Breast epithelium (tissue), 4 donors: ENCODE measurements at places on chromosomes 7 and 10. TPM values are rescaled to one million over a fixed set of nuclear protein-coding genes. Genes with fewer than 3 reads are reported as not detected.

DNA sequence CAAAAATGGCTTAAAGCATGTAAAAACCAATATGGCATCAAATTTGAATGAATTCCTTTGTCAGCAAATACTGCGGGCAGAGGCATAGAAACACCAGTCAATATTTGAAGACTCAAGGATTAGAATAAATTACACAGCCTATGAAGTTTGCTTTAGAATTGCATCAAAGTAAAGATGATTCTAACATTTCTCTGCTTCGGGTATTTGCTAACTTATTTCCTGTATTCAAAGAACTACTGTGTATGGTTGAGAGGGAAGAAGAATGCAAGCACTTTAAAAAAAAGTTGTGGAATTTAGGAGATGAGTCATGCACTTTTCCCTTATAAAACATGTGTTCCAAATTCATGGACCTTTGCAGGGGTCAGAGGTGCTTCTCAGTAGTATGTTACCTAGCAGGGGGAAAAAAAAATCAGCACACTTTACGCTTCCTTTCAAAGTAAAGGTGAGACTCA lies 90.1 kb downstream of the PIP4K2A start:
- peak overlapping the region; percentile 15 for H3K27ac ChIP-seq
- H3K4me3 ChIP-seq = no peak overlapping the region
- DNase-seq = no peak
- no peaks in the 10 kb centered on the region for H3K4me1 ChIP-seq

- H3K4me3 ChIP-seq = no peak overlapping the region
- DNase-seq = no peak
- H3K4me1 ChIP-seq = no peaks in the 10 kb centered on the region
- no peaks in the 10 kb centered on the region for H3K36me3 ChIP-seq
- H3K27ac ChIP-seq = no peak overlapping the region
- H3K27me3 ChIP-seq = peaks cover 3% of the 10 kb centered on the region
Measured at GRCh38 chr10:49282879-49283341, 16.1 kb upstream of the C10orf71 start.

- no peaks in the 10 kb centered on the region for H3K36me3 ChIP-seq
- H3K4me1 ChIP-seq = no peaks in the 10 kb centered on the region
- H3K4me3 ChIP-seq = no peak overlapping the region
- H3K27ac ChIP-seq = no peak overlapping the region
- H3K27me3 ChIP-seq = no peaks in the 10 kb centered on the region
Measured at GRCh38 chr10:36676321-36676720, 449.1 kb upstream of the ANKRD30A start.

DNA sequence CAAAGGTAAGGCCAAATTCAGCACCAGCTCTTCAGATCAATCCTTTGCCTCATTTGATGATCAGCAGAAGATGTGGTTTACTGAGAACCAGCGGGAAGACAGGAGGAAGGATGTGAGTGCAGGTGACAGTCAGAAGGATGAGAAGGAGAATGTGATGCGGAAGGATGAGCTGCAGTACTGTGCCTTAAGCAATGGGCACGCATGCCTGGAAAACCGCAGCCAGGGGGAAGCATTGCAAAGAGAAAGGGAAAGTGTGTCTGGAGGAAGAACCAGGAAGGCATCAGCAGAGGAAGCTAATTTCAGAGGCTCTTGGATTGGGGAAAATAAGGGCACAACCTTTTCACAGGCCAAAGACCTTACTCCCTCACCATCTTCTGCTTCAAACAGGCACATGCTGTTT lies 25.7 kb downstream of the C10orf71 start:
- H3K4me1 ChIP-seq = no peaks in the 10 kb centered on the region
- no peaks in the 10 kb centered on the region for H3K27me3 ChIP-seq
- H3K4me3 ChIP-seq = no peak overlapping the region

- DNase-seq = no peak
- no peak overlapping the region for H3K27ac ChIP-seq
- no peak overlapping the region for H3K4me3 ChIP-seq
Measured at GRCh38 chr7:149616898-149617297, 119.3 kb upstream of the ZNF746 start.

DNA sequence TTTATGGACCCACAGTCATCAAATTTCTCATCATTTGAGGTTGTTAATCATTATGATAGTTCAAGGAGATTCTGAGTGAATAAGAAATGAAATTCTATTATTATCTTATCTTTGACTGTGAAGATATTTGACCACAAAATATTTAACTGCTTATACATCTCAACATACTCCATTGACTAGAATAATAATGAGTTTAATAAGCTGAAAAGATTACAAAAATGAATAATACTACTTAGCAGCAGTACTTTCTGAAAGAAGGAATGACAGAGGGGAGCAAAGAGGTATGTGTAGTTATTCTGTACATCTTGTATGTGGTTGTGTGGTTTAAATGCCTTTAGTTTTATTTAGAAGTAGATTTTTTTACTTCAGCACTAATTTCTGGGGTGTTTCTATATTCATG lies 214.2 kb downstream of the PRKG1 start:
- DNase-seq = no peak
- no peak overlapping the region for H3K27ac ChIP-seq

ITIH5 gene
- 54.1 TPM for total RNA-seq

TMEM60 gene
- 19.6 TPM for total RNA-seq

STX1A gene
- total RNA-seq = 9.5 TPM
